ENCODE measurements at places on chromosomes 1 and 21. TPM values are rescaled to one million over a fixed set of nuclear protein-coding genes. Genes with fewer than 3 reads are reported as not detected.

DNA sequence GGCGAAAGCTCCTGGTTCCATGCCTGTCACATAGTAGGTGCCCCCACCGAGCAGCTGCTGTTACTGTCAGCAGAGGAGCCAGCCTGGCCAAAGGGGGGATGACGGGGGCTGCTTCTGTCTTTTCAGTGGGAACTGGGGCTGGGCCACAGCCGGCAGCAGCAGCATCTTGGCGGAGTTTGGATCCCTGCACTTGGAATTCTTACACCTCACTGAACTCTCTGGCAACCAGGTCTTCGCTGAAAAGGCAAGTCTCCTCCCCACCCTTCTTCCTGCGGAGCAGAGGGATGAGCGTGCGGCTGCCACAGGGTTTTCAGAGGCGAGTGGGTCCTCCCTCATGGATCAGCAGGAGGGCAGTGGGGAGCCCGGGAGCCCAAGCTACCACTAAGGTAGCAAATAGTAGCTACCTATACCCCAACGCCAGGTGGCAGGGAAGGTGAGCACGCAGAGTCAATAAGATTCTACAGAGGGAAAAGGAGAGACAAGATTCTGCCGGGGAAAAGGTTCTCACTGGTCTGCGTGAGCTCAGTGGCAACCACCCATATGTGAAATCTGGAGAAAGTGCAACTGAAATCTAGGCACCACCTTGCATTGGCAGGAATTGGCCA is 41.4 kb upstream of the SELENON start:
- no peak for DNase-seq

The TENT5C gene
- 13.3 TPM for total RNA-seq

DNA sequence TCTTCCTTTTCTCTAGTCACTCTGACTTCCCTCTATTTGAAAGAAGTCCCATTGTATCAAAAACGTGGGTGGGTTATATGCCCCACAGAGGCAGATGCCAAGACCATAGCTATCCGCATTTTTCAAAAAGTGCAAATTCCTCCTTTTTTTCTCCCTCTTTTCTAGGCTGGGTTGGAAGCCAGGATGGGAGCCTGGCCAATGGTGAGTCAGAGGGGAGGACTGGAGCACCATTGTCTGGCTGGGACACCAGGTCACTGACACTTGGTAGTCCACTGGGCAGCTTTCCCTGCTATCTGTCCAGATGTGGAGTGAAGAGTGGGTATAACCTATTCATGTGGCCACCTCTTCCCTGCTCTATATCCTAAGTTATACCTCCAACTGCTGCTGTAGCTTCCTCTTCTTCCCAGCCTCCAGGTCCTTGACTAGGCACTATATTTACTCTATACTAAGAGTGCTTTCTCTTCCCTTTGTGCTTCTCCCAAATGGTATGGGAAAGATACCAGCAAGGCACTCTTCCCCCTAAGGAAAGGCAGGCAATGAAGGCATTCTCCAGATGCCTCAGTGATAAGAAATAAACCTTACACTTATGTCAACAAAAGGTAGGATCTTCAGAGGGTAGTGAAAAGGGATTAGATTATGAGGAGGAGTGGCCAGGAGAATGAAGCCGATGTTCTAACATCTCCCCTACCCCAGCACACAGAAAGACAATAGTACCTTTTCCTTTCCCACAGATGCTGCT is 12.9 kb downstream of the PI4KB start:
- no peak for DNase-seq

DNA sequence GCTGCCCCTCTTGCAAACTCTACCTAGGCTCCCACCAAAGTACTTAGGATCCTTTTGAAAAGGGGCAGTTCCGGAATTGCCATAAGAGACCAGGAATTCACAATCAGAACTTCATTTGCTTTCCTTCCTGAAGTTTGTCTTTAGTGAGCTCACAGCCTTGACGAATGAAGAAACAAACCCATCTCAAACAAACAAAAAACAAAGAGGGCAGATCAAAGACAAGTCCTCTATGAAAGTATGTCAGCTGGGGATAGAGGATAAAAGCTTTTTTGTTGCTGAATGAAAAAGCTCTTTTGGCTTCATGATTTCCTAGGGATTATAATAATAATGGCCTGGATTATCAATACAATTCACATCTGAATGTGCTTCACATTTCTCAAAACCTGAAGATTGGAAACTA is 357.9 kb upstream of the DUSP10 start:
- no peak for DNase-seq

DNA sequence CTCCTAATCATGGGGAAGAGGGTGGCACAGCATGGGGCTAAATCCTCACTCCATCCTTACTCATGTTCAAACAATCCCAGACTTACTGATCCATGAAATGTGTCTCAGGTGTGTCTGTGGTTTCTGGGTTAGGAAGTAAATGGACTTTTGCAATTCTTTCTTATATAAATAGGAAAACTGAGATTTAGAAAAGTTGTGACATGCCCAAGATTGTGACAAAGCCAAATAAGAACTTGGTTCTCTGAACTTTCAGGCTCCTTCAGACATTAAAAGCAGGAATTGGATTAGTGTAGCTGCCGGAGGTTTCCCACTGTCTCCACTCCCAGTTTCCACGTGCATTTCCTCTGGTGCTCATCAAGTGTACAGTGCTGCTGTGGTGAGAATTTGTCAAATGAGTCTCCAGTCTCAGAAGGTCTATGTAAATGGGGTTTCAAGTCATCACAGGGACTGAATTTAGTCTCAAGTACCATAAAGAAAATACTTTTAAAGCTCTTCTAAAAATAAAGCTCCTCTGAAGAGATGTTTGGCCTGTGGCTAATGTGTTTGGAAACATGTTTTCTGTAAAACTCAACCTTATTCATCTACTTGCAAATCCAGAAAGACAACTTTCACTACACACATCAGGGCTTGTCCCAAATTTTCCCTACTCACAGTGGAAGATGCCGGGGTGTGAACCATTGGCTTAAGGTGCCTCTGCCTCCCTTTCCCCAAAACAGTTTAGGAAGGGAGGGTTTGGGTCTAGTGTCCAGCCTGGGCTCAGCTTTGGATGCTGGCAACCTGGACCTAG is 115.2 kb downstream of the NGF start:
- no peak for DNase-seq

DNA sequence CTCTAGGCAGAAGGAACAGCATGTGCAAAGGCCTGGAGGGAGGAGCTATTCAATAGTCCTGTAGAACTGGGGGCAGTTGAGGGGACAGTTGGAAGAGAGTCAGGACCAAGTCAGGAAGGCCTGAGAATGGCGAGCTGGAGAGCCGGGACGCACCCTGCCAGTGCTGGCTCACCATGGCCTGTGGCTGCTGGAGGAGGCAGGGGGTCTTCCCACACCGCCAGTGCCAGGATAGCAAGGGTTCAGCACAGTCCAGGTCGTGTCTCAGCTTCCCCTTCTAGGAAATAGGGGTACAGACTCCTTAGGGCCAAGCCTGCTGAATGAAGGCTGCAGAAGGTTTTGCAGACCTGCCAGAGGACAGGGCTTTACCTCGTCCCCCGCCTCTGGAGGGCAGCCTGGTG is 7.3 kb downstream of the PODN start:
- DNase-seq: no peak

The DNASE2B gene
- total RNA-seq: not detected

DNA sequence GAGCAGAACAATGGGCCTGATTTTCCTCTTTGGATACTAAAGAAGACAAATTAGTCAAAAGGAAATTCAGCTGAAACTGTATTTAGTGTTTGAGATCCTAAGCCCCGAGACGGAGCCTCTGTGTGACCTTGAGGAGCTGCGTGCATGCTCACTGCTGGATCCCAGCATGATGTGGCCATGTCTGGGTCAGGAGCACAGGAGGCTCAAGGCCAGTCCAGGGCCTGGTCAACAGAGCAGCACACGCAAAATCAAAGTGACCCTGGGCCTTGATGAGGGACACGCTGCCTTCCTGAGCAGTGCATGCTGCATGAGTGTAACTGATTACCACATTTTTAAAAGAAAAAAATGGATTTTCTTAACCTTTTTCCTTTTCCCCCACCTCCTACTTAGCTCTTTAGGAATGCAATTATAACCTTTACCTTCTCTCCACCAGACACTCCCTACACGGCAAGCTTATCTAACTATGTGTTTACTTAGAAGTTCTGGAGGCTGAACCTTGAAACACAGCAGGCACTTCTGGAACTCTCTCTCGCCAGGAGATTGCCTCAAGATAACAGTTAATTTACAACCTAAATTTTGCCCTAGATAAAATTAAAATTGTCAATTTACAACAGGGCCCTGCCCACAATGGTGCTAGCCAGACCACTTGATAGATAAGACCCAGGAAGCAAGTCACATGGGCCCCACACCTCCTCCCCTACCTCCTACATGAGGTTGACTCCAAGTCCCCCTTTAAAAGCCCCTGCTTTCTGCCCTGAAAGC is 144.6 kb downstream of the LRIG2 start:
- no peak for DNase-seq

DNA sequence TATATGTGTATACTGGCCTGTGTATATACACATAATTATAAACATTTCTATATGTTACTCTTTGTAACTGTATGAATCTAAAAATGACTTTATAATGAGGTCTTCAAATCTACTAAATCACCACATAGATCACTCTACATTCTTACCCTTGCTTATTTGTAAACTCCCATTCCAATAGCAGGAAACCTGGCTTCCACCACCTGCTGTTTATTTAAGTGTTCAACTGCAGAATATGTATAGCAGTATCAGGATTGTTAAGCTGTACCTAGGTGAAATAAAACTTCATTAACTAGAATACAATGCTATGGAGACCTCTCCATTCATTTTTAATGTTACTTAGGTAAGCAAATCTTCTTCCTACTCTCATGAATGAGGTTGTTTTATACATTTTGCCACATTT is 1351.1 kb upstream of the B3GALT2 start:
- no peak for DNase-seq

DNA sequence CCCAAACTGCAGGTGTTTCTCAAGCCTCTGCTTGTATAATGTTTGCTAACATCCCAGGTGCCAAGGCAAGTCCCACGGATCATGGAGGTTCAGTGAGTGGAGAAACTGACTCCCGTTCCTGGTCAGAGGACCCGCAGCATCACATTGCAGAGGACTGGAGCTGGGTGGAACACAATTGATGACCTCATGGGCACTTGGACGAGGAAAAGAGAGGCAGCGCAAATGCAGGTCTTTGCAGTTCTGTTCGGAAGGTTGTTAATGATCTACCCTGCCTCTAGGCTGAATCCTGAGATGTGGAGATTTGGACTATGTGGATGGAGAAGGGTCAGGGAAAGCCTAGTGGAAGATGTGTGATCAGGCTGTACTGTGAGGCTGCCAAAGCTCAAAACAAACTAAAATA is 192.9 kb downstream of the DUSP10 start:
- DNase-seq: no peak

DNA sequence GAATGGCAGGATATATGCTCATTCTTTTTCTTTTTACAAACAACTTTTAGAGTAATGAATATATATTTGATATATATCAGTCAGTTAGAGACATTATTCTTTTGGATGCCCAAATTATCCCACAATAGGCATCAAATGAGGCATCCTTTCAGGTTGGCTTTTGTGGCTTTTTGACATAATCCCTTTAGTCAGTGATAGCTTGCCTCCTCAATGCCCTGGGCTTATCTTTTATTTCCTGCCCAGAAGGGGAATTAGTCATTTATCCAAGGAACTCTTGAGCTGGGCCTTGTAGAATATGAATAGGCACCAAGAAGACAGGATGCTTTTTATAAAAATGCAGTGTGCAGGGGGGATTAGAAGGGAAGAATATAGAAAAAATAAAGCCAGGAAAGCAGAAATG is 22.2 kb downstream of the EPHX4 start:
- no peak for DNase-seq

DNA sequence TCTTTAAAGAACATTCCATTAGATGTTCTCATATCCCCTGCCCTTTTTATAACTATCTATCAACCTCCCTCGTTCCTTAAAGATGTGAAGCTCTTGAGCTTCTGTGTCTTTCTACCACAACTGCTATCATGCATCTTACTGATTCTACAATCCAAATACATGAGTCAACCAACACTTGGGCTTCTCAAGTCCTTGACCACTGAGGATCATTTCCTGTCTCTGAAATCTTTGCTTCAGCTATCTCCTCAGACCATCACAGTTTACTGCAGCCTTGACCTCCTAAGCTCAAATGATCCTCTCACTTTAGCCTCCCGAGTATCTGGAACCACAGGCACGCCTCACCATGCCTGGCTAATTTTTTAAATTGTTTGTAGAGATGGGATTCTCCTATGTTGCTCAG is 75.2 kb downstream of the FMO4 start:
- no peak for DNase-seq

GRCh38 chr1:162639718-162640117 is 7.5 kb downstream of the DDR2 start:
- DNase-seq: no peak

DNA sequence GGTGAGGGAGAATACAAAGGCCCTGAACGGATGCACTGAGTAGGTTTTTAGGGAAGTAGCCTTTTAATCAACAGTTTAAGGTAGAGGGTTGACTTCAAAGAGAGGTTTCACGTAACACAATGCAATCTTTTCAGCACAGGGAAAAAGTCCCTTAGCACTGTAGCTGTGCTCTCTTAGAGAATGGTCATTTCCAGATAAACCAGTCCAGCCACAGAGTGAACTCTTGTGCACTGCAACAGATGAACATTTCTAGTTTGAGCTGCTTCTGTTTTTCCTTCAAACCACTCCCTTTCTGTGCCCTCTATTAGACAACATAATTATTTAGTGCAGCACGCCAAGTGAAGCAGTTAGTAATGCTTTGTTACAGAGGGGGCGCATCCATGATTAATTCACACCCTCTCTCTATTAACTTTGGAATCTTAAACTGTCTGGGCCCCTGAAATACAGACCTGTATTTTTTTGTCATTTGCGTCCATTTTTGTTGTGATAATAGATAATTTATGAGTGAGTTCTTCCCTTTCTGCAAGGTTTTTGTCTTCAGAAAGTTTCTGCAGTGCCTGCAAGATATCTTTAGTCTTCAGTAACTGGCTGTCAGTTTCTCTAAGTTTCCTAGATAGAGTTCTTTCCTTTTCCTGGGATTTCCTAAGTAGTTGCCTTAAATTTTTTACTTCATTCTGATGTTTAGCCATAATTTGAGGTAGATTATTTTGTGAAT is 22.9 kb downstream of the LCA5L start:
- DNase-seq: no peak

The SYT6 gene
- total RNA-seq: not detected

The PCBP3 gene
- 4.8 TPM for total RNA-seq

DNA sequence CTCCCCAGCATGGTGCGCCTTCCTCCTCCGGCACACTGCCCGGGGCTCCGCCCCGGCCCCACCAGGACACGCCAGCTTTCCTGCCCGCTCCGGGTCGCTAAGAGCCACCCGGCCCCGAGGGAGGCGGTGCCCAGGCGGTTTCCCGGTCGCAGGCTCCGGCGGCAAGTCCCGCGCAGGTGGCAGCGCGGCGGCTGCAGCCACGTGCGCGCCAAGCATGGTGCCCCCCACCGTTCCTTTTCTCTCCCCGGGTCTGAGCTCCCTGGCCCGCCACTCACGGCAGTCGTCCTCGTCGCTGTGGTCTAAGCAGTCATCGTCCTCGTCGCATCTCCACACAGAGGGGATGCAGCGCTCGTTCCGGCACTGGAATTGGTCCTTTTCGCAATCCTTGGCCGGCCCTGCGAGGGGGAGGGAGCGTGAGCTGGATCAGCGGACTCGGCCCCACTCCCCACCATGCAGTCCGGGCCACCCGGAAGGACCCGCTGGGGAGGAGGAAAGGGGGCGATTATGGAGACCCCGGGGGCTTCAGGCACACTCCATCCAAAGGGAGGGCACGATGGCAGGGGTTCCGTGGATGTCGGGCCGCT is 1.2 kb downstream of the LRP8 start:
- no peak for DNase-seq
